ENCODE measurements at places on chromosomes 4 and X.

- peak; percentile 0 for DNase-seq
These were observed 27.4 kb downstream of the CBLL2 start for GRCh38 chrX:22300130-22300529.

GRCh38 chr4:188214861-188215260 lies 75.6 kb downstream of the TRIML1 start:
- no peak for DNase-seq

- peak; percentile 2 for DNase-seq
These were observed 67.7 kb downstream of the MID1IP1 start for GRCh38 chrX:38868941-38869401.

DNA sequence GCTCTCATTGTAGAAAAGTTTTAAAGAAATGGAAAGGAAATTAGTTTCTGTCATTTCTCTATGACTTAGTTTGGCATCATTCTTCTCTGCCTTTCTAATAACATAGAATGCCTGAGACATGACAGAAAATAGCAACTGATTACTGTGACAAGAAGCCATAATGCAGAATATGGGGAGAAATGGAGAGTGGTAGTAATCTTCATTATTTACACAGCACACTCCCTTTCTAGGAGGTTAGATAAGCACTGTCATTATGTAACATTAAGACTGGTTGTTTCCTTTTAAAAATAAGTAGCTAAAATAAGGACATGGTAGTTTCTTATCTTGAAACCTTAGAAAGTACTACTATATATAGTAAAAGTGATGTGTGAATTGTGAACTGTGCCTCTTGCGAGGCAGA lies 1227.9 kb upstream of the PABPC4L start:
- DNase-seq, result no peak

DNA sequence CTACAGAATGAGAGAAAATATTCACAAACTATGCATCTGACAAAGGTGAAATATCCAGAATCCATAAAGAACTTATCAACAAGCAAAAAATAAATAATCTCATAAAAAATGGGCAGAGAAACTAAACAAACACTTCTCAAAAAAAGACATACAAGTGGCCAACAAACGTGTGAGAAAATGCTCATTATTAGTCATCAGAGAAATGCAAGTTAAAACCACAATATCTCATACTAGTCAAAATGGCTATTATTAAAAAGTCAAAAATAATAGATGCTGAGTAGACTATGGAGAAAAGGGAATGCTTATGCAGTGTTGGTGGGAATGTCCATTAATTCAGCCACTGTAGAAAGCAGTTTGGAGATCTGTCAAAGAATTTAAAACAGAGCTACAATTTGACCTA lies 533.3 kb downstream of the TMA16 start:
- DNase-seq, result no peak

DNA sequence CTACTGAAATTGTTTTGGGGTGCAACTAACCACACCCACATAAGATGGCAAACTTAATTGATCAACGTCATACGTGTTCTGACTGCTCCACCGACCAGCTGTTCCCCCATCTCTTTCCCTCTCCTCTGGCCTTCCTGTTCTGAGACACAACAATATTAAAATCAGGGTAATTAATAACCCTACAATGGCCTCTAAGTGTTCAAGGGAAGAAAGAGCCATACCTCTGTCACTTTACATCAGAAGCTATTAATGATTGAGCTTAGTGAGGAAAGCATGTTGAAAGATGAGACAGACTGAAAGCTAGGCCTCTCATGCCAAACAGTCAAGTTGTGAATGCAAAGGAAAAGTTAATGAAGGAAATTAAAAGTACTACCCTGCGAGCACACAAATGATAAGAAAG lies 173.9 kb upstream of the FTHL17 start:
- no peak for DNase-seq

- no peak for DNase-seq
These were observed 15.6 kb downstream of the RPS3A start for GRCh38 chr4:151114986-151115385.

DNA sequence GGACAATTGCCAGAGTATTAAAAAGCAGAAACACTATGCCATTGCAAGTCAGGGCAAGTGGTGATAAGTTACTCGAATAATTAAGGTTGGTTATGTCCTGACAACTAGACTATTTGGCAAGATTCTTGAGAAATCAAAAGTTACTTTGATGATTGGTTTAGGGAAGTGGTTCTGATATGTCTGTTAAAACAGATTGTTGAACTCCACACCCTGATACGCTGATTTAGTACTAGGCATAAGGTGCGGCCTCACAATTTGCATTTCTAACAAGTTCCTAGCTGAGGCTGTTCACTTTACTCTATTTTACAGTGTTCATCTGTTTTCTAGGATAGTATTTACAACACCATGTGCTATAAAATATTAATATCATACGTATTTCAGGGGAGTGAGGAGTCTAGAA lies 12.5 kb downstream of the GABRA4 start:
- DNase-seq, result no peak

GRCh38 chr4:125011646-125012045 lies 299.1 kb upstream of the ANKRD50 start:
- DNase-seq, result no peak

DNA sequence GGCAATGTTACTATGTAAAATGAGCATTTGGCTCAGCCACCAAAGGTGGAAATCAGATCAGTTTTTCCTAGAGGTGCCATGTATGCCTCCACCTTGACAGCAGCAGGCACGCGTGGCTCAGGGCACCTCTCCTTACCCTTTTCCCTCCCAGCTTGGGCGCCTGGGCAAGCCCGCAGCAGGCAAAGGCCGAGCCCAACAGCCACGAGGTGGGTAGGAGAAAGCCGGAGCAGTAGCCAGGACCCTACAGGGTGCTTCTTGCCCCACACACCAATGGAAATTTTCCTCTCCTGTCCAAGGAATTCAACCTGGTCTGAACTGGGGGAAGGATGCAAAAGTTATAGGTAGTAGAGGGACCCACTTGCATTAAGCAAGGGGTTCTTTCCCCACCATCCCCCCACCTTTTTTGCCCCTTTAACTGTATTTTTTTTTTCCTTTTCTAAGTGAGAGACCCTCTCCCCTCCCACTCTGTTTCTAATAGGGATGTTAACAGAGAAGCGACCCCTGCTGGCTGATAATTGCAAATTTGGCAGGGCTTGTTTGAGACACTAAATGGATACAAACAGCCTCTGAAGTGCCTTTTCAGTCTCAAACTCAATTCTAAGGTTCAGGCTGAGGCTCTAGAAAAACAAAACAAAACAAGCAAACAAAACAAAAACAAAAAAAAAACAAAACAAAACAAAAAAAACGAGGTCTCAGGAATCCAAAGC lies 895.1 kb downstream of the PCDH18 start:
- DNase-seq, result no peak

- DNase-seq, result no peak
These were observed 211.8 kb downstream of the DCTD start for GRCh38 chr4:182705389-182705788.

GRCh38 chr4:48237996-48238645 lies 31.5 kb downstream of the TEC start:
- no peak for DNase-seq

DNA sequence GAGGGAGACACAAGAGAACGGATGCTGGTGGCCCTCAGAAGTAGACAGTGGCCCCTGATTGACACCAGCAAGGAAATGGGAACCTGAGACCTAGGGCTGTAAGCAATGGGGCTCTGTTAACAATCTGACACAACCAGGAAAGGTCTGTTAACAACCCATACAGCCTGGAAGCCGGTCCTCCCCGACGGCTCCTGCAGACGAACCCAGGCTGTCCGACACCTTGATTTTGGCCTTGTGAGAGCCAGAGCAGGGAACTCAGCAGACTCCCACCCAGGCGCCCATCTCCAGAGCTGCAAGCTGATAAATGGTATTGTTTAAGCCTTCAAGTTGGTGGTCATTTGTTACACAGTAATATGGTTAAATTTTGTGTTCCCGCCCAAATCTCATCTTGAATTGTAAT lies 10.2 kb upstream of the CYTL1 start:
- no peak for DNase-seq

- no peak for DNase-seq
These were observed 8.0 kb downstream of the MAEA start for GRCh38 chr4:1297456-1298325.

DNA sequence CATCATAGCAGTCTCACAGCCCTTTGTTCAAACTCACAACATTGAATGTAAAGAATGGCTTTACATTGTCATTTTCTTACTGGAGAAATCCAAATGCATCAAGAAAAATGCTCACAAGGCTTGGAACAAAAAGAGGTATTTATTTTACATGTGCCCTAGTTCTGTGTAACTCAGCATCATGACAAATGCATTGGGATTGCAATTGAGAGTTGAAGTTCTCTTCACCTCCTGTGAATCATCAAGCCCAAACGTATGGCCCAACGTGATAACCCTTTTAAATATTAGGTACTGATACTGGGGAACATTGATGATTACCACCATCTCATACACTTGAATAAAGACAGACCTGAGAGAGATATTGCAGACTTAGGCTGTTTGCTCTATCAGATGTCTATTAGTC lies 61.6 kb downstream of the GASK1B start:
- no peak for DNase-seq

- no peak for DNase-seq
These were observed 1.8 kb upstream of the KDM6A start for GRCh38 chrX:44871114-44871645.

All from T1000 (cell line).